ENCODE measurements at places on chromosomes 4 and X. TPM values are rescaled to one million over a fixed set of nuclear protein-coding genes. Genes with fewer than 3 reads are reported as not detected.

DNA sequence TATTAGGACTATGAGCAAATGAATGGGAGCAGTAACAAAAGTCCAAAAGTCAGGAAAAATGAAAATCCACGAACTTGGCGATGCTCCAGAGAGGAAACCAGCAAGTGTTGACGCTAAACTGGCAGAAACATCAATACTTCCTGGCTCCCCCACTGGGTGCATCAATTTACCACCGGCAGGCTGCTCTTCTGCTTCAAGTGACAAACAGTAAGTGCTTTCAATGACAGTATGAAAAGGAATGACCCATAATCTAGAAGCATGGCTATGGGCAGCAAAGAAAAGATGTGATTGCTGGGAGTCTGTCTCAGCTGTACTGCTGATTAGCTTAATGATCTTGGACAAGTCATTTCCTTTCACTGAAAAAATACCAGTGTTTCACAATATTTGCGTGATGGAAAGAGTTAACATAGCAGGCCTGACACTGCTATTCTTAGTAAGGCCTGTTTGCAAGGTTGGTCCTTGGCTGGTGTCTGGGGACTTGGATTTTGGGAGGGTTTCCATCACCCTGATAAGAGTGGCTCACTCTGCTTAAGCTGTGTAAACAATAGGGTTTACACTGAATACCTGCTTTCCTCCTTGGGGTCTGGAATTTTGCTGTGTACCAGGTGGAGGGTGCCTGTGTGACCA is 8.7 kb downstream of the ATP11C start:
- H3K27ac ChIP-seq: no peak overlapping the region
- no peaks in the 10 kb centered on the region for H3K4me1 ChIP-seq
- H3K4me3 ChIP-seq: no peak overlapping the region

- no peak overlapping the region for H3K27ac ChIP-seq
Observed at GRCh38 chr4:176270669-176271068, 1.6 kb upstream of the ASB5 start.

GRCh38 chr4:24894846-24895245 is 18.0 kb downstream of the CCDC149 start:
- DNase-seq: no peak
- H3K27ac ChIP-seq: no peak overlapping the region
- no peak overlapping the region for H3K4me3 ChIP-seq
- H3K27me3 ChIP-seq: no peaks in the 10 kb centered on the region
- H3K4me1 ChIP-seq: peaks cover 8% of the 10 kb centered on the region

- no peaks in the 10 kb centered on the region for H3K36me3 ChIP-seq
- no peaks in the 10 kb centered on the region for H3K27me3 ChIP-seq
- DNase-seq: peak; percentile 51
- H3K4me3 ChIP-seq: no peak overlapping the region
Observed at GRCh38 chrX:69153060-69153730, 12.1 kb downstream of the PJA1 start.

- H3K27me3 ChIP-seq: no peaks in the 10 kb centered on the region
- no peaks in the 10 kb centered on the region for H3K4me1 ChIP-seq
- DNase-seq: no peak
- no peak overlapping the region for H3K27ac ChIP-seq
- no peak overlapping the region for H3K4me3 ChIP-seq
- H3K36me3 ChIP-seq: no peaks in the 10 kb centered on the region
Observed at GRCh38 chrX:133868682-133869081, 116.7 kb downstream of the GPC3 start.

GRCh38 chr4:104206784-104207183 is 287.9 kb downstream of the CXXC4 start:
- no peak for DNase-seq
- H3K27me3 ChIP-seq: no peaks in the 10 kb centered on the region

DNA sequence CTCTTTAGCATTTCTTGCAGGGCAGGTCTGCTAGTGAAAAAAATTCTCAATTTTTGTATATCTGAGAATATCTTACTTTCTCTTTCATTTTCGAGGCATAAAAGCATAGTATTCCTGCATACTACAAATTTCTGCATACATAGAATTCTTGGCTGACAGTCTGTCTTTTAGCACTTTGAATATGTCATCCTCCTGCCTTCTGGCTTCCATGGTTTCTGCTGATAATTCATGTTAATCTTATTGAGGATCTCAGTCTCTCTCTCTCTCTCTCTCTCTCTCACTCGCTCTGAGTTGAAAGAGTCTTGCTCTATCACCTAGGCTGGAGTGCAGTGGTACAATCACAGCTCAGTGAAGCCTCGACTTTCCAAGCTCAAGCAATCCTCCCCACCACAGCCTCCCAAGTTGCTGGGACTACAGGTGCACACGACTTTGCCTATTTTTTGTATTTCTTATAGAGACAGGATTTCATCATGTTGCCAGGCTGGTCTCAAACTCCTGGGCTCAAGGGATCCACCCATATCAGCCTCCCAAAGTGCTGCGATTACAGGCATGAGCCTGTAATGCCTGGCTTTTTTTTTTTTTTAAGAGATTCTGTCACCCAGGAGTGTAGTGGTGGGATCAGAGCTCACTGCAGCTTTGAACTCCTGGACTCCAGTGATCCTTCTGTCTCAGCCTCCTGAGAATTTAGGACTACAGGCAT is 161.3 kb downstream of the FNIP2 start:
- H3K27ac ChIP-seq: no peak overlapping the region
- H3K36me3 ChIP-seq: no peaks in the 10 kb centered on the region
- no peak for DNase-seq

DNA sequence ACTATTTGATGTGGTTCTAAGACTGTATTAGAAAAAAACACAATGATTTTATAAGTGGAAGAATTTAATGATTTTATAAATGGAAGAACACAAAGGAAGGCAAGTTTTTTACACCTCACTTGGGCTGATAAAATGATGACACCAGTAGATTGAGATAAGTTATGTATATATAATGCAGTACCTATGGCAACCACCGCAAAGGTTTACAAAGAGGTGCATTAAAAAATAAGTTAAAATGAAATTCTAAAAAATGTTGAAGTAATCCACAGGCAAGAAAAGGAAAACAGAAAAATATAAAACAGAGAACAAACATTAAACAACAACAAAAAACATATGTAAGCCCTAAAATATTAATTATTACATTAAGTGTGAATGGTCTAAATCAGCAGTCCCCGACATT is 490.9 kb upstream of the AADAT start:
- no peaks in the 10 kb centered on the region for H3K27me3 ChIP-seq
- H3K27ac ChIP-seq: no peak overlapping the region
- no peaks in the 10 kb centered on the region for H3K4me1 ChIP-seq

DNA sequence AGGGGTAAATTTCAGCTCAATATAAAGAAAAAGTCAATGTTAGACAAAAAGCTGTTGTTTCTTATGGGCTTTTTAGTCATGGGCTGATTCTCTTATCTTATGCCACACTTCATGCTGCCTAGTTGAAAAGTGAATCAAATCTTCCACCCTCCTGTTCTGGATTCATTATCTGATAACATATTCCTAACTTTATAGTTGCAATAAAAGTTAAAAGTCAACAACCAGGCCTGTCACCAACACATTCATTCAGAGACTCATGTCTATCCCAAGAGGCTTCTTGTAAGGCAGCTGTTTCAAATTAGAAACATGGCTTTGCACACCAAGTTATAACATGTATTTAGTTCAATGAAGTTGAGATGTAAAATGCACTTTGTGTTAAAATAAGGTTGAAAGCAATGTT is 243.8 kb downstream of the ADAMTS3 start:
- DNase-seq: no peak
- no peaks in the 10 kb centered on the region for H3K4me1 ChIP-seq
- no peak overlapping the region for H3K4me3 ChIP-seq
- no peak overlapping the region for H3K27ac ChIP-seq
- H3K36me3 ChIP-seq: no peaks in the 10 kb centered on the region
- H3K27me3 ChIP-seq: no peaks in the 10 kb centered on the region

- H3K4me3 ChIP-seq: no peak overlapping the region
- no peaks in the 10 kb centered on the region for H3K36me3 ChIP-seq
- H3K27me3 ChIP-seq: no peaks in the 10 kb centered on the region
Observed at GRCh38 chr4:144906181-144906925, 191.6 kb downstream of the ANAPC10 start.

GRCh38 chr4:8291701-8292477 is 22.3 kb downstream of the HTRA3 start:
- no peak overlapping the region for H3K27ac ChIP-seq
- no peak for DNase-seq
- H3K36me3 ChIP-seq: no peaks in the 10 kb centered on the region
- H3K27me3 ChIP-seq: no peaks in the 10 kb centered on the region

GRCh38 chrX:45428831-45429230 is 228.2 kb upstream of the DIPK2B start:
- no peak overlapping the region for H3K4me3 ChIP-seq
- no peak for DNase-seq
- no peaks in the 10 kb centered on the region for H3K4me1 ChIP-seq
- no peaks in the 10 kb centered on the region for H3K27me3 ChIP-seq
- no peak overlapping the region for H3K27ac ChIP-seq
- no peaks in the 10 kb centered on the region for H3K36me3 ChIP-seq

DNA sequence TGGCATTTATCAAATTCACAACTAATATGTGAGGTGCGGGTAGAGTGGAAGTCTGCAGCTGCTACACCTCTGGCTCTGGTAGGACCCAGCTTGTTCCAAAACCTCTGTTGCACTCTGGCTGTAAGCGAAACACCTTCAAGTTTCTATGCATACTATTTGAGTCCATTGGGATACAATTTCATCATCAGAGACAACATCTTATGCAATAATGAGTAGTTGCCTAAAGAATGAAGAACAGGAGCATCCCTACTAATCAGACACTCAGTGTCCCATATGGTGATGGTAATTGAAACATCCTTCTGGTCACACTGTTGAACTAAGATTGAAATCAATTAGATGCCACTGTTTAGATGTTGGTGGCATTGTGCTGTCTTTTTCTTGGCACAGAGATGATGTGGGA is 178.4 kb downstream of the MGST2 start:
- no peak overlapping the region for H3K4me3 ChIP-seq
- no peaks in the 10 kb centered on the region for H3K36me3 ChIP-seq
- DNase-seq: no peak

DNA sequence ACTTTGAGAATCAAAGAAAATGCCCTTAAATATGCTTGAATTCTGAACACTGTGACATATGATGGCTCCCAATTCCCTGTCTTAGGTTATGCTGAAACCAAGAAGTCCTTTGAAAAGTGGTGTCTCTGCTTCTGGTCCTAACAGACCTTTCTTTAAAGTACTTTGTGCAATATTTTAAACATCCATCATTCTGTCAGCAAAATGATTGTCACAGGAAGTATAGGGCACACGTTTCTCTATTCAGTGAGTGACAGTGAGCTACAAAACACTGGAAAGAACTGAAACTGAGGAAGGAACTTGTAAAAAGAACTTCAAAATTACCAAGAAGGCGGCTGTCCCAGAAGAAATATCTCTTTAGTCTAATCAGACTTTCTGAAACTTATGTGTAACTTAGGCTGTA is 12.2 kb upstream of the NUP54 start:
- no peaks in the 10 kb centered on the region for H3K27me3 ChIP-seq
- no peak overlapping the region for H3K4me3 ChIP-seq
- peaks cover 12% of the 10 kb centered on the region for H3K4me1 ChIP-seq
- DNase-seq: no peak
- no peaks in the 10 kb centered on the region for H3K36me3 ChIP-seq
- no peak overlapping the region for H3K27ac ChIP-seq

The SHOX gene
- 0.16 TPM for total RNA-seq

The PAGE4 gene
- total RNA-seq: 0.94 TPM

The IL21 gene
- total RNA-seq: not detected

The TRMT10A gene
- total RNA-seq: 21.4 TPM

The HAND2 gene
- total RNA-seq: 9.4 TPM

The BEND2 gene
- 10.2 TPM for total RNA-seq

Measured in testis (tissue), 5 donors.